Stimulated activated CD4-positive, alpha-beta T cell treated with anti-CD3 and anti-CD28 coated beads, Interleukin-15, amount 100 ng/mL, for 48 hours (primary cell): ENCODE measurements at places on chromosomes 4 and X.

DNA sequence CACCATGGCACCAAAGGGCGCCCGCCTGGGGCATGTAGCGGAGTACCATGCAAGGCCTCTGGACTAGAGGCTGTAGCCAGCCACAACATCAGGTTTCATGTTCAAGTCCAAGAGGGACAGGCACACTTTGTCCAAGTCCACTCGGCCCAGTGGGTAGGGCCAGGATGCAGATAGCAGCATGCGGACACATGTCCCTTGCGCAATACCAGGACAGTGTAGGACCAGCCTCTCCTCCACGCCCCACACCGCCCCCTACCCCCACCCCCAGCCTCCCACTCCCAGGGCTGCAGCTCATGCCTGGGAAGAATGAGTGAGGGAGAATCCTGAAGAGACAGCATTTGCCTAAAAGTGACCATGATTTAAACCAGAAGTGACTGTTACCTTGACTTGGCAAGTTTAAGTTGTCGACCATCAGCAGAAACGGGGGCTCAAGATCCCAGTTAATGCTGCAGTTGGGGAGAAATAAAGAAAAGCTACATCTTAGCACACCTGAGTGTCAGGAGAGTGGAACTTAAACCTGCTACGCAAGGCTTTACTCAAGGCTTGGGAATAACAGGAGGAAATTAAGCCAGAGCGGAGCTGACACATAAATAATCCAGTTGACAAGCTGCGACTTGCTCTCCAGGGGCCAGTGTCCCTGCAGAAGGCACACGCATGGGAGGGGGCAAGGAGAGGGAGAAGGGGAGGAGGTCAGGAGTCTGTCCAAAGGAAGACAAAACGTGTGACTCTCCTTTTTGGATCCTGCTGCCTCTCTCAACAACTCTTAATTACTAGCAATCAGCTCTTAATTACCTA, 221.7 kb downstream of the BCOR start:
- DNase-seq, result no peak

DNA sequence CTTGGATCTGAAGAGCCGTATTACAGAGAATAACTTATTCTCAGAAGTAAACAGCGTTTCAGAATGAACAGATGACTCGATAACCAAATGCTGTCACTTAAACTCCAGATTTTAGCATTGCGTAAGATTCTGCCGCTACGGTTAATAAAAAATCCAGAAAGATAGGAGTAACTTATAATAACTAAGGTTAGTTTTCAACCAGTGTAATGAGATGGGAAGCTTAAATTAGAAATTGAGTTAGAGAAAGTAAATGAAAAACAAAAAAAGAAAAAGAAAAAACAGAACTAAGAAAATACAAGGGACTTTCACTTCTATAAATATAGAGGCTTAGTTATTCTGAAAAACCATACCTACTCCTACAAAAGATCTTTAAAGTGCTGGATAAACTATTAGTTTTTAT, 13.1 kb upstream of the PARM1 start:
- DNase-seq, result no peak

GRCh38 chrX:16022580-16023200, 100.7 kb upstream of the GRPR start:
- no peak for DNase-seq

DNA sequence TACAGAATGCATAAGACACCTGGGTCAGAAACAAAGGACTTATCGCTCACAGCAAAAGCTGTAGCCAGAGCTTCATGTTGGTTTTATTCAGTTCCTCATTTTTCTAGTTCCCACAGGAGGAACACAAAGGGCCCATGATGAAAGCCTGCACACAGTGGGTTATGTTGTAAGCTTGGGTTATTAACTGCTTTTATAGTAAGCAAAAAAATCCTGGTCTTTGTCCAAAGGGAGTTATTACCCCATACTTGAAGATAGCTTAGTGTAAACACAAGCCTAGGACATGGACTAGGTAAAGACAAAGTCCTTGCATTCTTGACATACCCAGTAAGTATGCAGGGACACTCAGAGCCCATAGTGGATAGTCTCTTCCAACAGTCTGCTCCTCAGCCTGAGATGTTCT, 11.7 kb downstream of the BBS12 start:
- DNase-seq, result no peak

DNA sequence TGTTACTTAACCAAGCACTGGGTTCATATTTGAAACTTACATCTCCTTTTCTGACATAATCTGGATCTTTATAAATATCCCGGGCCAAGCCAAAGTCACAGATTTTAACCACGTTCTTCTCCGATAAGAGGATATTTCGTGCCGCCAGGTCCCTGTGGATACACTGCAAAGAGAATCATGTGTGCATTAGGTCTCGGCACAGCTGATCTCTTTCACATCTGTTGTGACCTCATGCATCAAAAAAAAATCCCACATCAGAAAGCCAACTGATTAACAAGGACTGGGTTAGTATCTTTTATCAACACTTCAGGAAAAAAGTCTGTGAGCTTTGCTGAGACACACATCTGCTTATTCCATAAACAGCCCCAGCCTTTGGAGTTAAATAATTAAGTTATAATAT, 35.5 kb downstream of the KDR start:
- DNase-seq, result no peak

DNA sequence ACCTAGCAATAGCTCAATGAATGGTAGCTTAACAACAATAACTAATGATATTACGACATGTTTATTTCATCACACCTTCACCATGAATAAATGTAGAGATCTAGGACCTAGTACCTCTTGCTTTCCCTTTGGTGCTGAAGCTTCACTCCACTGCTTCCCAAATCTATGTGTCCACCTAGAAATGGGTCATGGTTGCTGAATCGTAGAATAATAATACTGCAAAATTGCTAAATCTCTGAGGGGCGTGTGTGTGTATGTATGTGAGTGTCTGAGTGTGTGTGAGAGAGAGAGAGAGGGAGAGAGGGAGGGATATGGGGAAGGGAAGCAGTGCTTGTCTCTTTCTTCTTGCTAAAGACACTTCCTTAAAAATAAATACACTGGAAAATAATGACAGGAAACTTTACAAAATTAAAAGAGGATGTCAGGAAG, 109.3 kb upstream of the BMP2K start:
- no peak for DNase-seq

DNA sequence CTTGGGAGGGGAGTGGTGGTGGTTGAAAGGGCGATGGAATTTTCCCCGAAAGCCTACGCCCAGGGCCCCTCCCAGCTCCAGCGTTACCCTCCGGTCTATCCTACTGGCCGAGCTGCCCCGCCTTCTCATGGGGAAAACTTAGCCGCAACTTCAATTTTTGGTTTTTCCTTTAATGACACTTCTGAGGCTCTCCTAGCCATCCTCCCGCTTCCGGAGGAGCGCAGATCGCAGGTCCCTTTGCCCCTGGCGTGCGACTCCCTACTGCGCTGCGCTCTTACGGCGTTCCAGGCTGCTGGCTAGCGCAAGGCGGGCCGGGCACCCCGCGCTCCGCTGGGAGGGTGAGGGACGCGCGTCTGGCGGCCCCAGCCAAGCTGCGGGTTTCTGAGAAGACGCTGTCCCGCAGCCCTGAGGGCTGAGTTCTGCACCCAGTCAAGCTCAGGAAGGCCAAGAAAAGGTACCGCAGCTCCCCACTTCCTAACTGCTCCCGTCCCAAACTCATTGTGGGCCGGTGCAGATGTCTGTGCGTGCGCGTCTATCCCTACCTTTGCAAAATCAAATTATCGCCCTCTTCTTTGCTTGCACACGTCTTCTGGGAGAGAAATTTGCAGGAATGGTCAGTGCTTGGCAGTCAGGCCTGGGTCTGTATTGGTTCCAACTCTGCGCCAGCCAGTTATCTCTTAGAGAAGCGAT, 533 bp downstream of the IL15 start:
- no peak for DNase-seq

- DNase-seq, result no peak
Measured at GRCh38 chr4:144970597-144970996, 127.4 kb downstream of the ANAPC10 start.

DNA sequence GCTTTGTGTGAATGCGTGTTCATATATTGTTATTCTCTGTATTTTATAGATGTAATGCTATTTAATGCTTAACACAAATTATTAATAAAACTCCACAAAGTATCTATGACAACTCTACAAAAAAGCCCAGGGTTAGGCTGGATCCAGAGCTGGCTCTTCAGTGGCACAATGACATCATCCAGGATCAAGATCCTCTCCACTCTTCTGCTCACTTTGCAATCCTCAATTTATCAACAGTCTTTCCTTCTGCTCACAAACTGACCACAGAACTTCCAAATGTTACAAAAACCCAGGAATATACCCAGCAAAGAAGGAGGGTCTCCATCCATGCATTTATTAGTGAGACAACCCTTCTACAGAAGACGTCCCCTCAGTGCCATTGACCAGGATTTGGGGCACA, 132.3 kb downstream of the HNRNPD start:
- DNase-seq, result no peak

GRCh38 chr4:151218343-151218742, 58.6 kb upstream of the PRSS48 start:
- no peak for DNase-seq

DNA sequence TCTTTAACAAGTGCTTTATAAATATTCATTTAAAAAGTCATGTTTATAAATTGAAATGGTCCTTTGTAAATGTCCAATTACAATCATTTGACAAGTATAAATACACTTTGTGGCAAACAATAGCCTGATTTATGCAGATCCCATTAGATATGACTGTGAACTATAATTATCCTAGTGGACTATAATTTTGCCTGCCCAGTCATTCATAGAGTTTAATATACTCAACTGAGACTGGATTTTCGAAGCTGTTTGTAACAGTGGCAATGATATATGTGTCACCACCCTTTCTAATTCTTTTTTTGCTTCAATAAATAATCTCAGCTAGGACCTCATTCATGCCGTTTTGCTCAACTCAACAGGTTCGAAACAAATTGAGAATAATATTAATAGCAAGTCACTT, 732.0 kb downstream of the PCDH18 start:
- no peak for DNase-seq

DNA sequence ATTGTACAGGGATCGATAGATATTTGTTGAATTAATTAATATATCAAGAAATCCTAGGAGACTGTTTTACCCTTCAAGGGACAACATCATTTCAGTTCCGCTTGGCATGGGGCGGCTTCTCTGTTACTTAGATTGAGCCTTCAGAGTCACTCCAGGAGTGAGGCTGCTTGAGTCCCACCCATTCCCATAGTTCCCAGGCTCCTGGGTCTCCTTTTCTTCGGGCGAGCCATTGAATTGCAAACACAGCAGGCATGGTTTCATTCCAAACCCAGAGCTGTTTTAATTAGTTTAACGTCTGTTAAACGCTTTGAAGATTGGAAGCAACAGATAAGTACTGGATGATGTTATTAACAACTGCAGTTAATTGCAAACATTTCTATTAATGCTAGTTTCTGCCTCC, 571 bp upstream of the EDA start:
- no peak for DNase-seq

GRCh38 chr4:175068266-175068665, 150.1 kb downstream of the ADAM29 start:
- no peak for DNase-seq

DNA sequence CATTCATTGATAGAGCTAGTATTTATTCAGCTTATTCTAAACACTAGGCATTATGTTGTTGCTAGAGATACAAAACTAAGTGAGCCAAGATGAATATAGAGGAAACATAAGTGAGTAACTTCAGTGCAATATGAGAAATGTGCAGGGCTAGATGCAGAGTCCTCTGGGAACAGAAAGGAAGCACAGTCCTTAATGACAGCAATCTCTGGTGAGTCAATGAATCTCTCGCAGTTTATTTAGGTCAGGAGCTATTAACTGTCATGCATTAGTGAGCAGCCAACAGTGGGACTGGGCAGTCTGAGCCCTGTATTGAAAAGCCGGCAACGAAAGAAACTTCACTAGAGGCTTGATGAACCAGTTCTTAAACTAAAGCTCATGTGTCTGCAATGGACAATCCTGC, 598.1 kb upstream of the MAGEB2 start:
- DNase-seq, result no peak

DNA sequence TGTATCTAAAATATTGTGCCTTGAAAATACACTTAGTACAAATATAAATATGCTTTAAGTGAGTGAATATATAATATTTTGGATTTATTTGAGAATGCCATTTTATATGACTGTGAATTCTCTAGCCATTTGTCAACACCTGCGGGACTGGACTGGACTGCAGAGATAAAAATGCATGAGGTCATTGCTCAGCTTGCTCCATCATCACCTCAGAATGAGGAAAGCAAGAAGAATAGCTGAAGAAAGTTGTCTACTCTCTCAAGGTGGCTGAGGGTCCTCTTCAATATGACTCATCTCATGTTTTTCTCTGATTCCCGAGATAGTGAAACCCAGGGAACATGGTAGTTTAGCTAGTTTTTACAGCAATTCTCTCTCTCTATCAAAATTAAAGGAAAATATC, 732.5 kb upstream of the AGA start:
- DNase-seq, result no peak

- no peak for DNase-seq
Measured at GRCh38 chrX:136954930-136955329, 74.4 kb upstream of the RBMX start.

DNA sequence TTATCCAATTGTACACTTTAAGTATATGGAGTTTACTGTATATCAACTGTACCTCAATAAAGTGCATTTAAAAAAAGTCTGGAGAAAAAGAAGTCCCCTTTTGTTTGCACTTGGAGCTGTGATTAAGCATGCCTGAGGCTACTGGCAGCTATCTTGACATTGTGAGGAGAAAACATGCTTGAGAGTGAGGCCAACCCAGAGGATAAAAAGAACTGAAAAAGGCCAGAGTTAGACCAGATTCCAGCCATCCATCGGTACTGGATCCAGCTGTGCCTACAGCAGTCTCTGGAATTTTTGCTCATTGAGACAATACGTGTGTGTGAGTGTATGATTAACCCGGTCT, 57.4 kb downstream of the LGI2 start:
- DNase-seq, result no peak

DNA sequence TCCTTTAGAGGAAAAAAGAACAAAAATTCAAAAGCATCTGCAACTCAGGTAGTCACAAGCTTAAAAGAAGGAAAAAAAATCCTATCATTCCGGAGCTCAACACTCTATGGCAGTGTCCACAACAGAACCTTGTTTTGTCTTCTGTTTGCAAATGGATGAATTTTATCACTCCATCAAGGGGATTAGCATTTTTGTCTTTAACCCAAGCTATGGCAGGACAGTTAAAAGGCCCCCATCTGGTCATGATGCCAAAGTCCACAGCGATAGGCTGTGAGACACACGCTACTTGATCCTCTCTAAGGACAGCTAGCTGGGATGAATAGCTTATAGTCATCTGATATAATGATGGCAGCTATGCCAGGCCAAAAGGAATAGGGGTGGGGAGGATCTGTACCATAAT, 16.6 kb downstream of the AMER1 start:
- DNase-seq, result no peak

DNA sequence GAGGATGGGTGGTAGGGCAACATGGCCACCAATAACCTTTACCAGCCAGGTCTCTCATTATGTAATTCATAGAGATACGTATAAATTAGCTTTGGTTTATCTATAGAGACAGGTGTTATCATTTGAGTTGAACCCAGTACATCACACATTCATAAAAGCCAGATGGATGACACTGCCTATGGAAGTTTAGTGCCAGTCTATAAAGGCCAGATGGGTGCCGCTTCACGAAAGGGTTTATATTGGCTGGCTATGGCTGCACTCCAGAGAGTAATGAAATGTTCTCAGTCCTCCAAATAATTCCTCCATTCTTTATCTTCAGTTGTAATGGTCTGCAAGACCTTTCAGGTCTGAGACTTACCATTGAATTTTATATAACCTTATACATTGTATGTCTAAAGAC, 331.9 kb upstream of the NR3C2 start:
- no peak for DNase-seq

GRCh38 chr4:136737066-136737465, 795.2 kb downstream of the PCDH18 start:
- no peak for DNase-seq

GRCh38 chr4:20126906-20127305, 124.8 kb upstream of the SLIT2 start:
- DNase-seq, result no peak
